ENCODE measurements at places on chromosomes 1 and 21. TPM values are rescaled to one million over a fixed set of nuclear protein-coding genes. Genes with fewer than 3 reads are reported as not detected.

GRCh38 chr1:223820515-223820858, 25.3 kb downstream of the TP53BP2 start:
- DNase-seq, result no peak

DNA sequence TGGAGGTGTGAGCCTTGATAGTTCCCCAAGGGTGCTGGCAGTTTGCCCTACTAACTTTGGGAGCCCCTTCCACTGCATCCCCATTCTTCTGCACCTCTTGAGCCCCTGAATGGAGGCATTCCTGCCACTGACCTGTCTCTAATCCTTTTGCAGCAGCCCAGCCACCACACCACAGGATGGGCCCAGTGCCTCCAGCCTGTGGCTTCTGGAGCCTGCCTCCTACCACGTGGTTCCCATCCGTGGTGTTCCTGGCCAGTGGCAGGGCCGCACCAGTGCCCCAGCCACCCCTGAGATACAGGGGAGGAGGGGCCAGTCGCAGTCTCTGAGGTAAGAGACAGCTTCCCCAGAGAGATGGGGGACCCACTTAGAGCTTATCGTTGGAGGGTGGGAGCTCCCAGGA, 14.4 kb downstream of the INAVA start:
- no peak for DNase-seq

The CD53 gene
- 6.6 TPM for polyA plus RNA-seq

The FNDC5 gene
- polyA plus RNA-seq, result 44.2 TPM

The IL12RB2 gene
- 1.0 TPM for polyA plus RNA-seq

All from renal pelvis (tissue), 12 donors.